ENCODE measurements at places on chromosomes 12 and 14.
A peak's percentile ranks its signal among the peaks of the same experiment; 100 is the strongest.

DNA sequence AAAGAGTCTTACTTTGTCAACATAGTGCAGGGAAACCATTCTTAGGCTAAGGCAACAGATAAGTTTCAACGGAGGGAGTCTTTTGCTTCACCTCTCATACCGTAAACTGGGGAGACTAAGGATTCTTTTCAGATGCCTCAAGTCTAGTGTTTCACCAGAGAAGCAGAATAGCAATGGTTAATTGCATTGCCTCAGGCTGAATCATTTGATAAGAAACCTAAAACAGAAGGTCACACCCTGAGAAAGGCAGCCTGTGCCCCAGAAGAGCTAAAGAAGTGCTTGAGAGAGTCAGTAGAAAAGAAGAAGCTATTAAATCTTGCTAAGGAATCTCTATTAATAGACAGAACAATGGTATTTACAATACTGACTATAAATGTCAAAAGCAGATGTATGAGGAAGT lies 21.8 kb upstream of the ATXN7L3B start:
- DNase-seq, result no peak

DNA sequence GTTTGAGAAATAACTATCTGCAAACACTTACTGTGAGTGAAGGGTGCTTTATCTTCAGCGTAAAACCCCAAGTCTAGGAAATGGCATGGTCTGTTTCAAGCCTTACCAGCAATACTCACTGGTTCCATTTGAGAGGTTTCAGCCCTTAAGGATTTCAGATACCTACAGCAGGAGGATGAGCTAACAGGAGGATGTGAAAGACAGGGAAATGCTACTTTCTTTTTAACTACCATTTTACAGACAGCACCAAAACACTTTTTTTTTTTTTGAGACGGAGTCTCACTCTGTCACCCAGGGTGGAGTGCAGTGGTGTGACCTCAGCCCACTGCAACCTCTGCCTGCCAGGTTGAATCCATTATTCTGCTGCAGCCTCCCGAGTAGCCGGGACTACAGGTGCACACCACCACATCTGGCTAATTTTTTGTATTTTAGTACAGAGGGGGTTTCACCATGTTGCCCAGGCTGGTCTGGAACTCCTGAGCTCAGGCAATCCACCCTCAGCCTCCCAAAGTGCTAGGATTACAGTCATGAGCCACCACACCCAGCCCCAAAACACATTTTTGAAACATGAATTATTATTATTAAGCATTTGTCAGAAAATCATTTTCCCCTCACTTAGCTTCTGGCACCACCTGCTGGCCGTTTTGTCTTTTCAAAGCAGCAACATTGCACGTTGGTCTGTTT lies 4.6 kb downstream of the MTRFR start:
- peak; percentile 36 for DNase-seq

DNA sequence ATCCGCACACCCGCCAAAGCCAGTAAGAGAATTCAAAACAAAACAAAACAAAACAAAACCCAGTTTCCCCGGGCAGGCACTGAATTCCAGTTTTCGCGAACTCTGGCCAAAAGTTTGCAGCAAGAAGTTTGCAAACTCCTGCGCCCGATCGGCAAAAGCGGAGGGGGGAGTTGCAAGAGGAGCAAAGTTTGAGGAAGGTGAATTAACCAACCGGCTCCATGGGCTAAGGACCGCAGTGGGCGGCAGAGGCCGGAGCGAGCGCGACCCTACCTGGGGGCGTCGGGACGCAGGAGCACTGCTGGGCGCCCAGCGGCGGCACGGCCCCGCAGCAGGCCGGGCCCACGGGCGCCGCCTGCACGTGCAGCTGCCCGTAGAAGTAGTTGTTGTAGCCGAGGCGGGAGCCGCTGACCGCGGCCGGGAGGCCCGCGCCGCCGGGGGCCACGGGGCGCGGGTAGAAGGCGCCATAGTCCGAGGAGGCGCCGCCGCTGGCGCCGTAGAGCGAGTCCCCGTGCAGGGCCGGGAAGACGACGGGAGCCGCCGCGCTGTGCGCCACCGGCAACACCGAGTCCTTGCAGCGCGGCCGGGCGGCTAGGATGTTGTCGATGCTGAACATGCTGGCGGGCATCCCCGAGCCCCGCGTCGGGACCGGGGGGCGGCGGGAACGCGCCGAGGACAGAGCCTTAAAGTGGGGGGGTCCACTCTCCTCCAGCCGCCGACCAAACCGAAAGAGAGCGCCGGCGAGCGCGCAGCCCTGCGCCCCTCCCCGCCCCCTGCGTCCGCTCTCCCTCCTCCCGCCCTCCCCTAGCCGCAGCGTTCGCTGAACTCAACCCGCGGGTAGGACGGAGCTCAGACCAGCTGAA lies at the start of gene GSC:
GSC (minus strand) TSS at position 723 of the 860 bp plus-strand sequence; CDS start at position 625, 98 bp downstream.
- no peak for DNase-seq

- peak; percentile 71 for DNase-seq
These were observed 39.9 kb downstream of the TMTC1 start for GRCh38 chr12:29743801-29744200.

DNA sequence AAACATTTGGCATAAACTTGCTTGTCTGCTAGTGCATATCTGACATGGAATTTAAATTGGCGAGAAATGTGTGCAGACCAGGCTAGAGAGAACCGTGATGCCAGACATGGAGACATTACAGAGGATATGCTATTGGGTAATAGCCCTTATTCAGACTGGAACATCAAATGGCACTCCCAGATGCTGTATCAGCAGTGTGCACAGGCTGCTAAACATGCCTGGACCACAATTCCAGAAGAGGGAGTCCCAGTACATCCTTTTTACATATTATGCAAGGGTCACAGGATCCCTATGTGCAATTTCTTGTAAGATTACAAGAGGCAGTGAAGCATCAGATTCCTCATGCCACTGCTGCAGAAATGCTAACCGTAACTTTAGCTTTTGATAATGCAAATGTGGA lies 354.5 kb upstream of the FOXG1 start:
- DNase-seq, result no peak

DNA sequence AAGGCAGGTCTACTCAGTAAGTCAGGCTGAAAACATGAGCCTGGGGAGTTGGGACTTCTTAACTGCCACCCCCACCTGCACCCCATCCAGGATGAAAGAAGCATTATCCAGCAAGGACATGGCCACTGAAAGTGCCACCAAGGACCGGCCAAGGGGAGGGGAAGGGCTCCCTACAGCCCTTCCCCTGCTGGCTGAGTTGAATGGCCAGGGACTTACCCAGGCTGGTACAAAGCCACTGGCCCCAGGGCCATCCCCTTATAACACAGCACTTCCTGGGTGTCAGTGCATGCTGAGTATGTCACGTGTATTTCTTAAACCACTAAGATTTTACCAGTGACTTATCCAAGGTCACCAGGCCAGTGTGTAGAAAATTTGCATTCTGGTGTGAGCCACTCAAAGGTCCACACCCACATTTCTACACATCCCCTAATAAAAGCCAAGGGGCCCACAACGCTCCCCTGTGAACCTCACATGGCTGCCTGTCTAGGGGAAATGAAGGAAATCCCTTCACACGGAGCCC lies 29.3 kb upstream of the ZFP36L1 start:
- DNase-seq, result no peak

DNA sequence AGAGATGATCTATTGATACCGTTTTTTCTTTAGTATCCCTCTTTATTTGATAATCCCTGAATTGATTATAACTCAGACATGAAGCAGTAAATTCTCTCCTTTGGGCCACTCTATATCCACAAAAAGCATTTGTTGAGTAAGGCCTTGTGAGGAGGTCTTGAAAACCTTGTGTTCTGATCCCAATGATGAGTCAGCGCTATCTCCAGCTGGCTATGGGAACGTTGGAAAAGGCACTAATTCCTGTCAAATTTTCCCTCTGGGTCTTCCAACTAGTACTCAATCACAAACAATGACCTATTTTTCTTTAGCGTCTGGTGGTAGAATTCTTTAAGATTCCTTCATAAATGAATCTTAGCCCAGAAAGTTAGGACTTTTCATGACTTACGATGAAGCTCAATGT lies 168.4 kb upstream of the LRIG3 start:
- DNase-seq, result no peak

DNA sequence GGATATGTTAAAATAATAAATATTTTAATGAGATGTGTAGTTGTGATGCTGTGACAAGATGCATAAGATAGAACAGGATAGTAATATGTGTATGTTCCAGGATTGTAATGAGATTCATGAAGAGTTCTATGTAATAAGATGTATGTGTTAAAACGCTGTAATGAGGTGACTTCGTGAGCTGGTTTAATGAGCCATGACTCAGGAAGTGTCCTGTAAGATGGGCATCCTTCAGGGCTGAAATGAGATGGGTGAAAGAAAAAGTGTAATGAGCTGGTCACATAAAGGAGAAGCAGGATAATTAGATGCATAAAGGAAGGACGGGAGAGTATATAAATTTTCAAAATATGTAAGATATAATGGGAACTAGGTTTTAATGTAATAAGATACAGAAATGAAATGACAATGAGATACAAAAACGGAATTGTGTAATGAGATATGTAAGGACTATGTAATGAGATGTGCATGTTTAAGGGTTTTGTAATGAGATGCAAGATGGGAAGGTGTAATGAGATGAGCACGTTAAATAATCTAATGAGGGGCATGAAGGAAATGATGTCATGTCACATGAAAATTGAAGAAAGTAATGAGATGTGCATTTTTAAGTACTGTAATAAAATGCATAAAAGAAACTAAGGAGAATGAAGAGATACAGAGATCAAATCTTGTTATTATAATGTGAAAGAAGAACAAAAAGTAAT lies 524.8 kb upstream of the STXBP6 start:
- DNase-seq, result no peak

DNA sequence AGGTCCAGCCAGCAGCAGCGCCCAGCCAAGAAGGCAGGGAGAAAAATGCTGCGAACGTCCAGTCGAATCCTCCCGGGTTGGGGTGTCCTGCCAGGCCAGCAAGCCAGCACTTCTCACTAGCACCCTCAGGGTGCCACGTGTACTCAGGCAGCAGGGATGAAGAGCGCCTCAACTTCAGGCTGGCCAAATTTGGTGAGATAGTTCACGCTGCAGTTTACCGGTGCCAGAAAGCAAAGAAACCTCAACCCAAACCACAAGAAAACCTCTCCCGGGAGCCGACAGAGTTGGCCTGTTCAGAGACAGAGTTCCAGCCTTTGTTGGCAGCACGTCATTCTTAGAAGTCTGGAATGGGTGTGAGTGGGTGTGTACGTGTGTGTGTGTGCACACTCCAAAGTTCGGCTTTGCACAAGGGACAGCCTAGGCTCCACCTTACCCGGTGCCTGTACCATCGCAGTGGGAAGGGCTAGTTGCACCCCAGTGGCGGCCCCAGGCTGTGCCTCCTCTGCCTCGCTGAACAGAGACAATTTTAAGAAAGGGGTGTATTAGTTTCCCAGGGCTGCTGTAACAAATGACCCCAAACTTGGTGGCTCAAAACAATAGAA lies 42.1 kb downstream of the ELK3 start:
- no peak for DNase-seq

DNA sequence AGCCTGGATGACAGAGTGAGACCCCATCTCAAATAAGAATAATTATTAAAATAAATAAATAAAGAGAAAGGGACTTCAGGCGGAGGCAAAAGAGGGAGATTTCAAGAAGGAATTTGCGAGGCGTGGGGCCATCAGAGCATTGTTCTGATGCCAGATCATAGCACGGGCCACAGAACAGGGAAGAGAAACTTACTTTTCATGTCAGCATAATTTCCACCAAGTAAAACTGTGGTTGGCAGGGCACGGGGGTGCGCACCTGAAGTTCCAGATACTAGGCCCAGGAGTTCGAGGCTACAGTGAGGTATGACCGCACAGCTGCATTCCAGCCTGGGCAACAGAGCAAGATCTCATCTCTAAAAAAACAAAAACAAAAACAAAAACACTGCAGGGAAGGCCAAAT lies 11.0 kb upstream of the PLBD1 start:
- no peak for DNase-seq

GRCh38 chr14:74281069-74281468 lies 21.7 kb downstream of the ABCD4 start:
- no peak for DNase-seq

DNA sequence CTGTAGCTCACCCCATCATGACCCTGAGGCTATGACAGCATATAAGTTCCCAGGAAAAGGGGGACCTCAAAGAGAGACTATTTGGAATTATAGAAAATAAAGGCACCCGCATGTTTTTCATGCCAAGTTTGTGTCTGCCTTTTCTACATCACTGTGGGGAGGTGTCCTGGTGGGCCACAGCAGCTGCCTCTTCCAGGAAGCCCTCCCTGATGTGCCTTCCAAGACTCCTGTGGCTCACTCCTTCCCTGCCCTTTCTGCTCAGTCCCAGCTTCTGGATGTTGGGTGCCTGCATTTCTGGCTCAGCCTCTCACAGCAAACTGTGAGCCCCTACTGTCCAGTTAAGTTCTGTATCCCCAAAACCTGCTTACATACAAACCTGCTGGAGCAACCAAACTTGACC lies 36.3 kb upstream of the BEGAIN start:
- DNase-seq, result no peak

- DNase-seq, result no peak
These were observed 21.9 kb upstream of the FSCB start for GRCh38 chr14:44529026-44529425.

DNA sequence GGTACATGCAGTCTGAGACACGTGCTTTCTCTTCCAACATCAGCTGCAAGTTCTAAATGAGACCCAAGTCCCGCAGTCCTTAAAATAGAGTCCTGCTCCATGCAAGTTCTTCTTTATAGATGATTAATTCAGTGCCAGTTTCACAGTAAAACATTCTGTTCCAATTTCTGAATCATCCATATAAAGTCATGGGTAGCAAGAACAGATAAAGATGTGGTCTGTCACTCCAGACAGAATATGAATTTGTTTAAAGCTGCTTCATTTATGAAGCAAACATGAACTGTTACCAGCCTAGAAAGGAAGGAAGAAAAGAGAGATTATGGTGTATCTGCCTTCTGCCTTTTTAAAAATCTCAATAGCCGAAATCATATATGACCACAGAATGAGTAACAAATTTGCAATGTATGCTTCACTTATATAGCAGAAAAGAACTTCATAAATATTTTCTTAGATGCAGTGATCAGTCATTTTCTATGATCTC lies 83.3 kb downstream of the KITLG start:
- DNase-seq, result no peak

- DNase-seq, result no peak
These were observed 357.2 kb upstream of the RPL10L start for GRCh38 chr14:47008732-47009131.

- no peak for DNase-seq
These were observed 148.4 kb upstream of the RGS6 start for GRCh38 chr14:71783786-71784185.

DNA sequence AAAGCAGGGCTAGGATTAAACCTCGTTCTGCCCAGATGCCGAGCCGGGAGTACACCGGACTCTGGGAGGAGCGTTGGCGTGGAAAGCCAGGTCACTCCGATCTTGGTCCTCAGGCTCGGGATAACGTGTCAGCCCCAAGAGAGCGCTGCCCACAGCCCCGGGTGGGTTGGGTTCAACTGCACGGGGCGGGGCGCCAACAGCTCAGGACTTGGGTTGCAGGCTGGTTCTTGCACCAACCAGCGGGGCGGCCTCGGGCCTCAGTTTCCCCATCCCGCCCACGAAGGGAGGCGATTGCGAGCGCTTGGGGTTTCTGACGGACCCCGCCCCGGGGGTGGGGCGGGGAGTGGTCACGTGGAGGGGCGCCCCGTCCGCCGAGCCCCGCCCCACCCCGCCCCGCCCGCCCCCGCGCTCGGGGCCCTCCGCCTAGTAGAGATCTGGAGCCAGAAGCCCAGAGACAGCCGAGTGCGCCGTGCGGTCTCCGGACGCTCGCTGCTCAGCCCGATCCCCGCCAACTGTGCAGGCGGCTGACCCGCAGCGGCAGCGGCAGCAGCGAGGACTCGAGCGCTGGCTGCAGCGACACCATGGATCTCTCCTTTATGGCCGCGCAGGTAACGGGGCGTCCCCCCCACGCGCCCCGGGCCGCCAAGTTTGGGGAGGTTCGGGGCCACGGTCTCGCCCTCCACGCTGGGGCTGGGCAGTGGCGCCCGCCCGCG lies at the start of gene C14orf132:
C14orf132 (plus strand) TSS at position 443 of the 713 bp plus-strand sequence; CDS start at position 582, 139 bp downstream.
- DNase-seq, result no peak

All from non-pigmented ciliary epithelial cell (primary cell).